ENCODE measurements at places on chromosomes 7 and 10.

DNA sequence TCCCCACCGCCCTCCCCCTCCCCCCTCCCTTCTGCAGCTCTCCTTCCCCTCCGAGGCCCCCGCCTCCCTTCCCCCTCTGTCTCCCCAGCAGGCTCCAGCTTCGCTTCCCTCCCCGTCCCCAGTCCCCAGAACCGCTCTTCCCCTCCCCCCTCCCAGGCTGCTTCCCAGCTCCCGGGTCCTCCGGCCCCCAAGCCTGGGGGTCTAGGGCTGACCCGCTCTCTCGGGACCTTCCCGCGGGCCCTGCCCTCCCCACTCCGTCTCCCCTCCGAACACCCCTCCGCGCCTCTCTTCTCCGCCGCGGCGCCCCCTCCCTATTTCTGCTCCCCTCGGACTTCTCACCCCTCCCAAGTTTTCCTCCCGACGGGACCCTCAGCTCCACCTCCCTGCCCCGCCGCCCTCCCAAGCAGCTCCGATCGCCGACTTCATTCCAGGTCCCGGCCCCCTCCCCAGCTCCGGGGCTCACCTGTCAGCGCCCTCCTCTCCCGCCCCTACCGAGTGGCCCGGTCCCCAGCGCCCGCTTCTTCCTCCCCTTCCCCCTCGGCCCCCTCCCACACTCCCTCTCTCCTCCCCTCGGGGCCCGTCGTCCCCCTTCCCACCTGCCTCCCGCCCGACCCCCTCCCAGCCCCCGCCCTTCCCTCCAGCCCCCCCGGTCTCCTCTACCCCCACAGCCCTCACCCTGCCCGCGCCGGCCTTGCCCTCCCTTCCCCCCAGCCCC, 990 bp downstream of the ZNF467 start:
- DNase-seq: no peak

GRCh38 chr10:84933402-84933801, 605.0 kb downstream of the CCSER2 start:
- DNase-seq: no peak

GRCh38 chr10:119210633-119211032, 3.3 kb downstream of the GRK5 start:
- no peak for DNase-seq

GRCh38 chr10:100744987-100745881, at the start of gene PAX2:
Gene PAX2, plus strand, starts transcription at chr10:100745582. Its CDS starts 679 bp downstream, at chr10:100746261.
- DNase-seq: no peak

- no peak for DNase-seq
Observed at GRCh38 chr10:76040830-76041220, 609.4 kb downstream of the LRMDA start.

- DNase-seq: no peak
Observed at GRCh38 chr7:836429-836828, 4.2 kb downstream of the SUN1 start.

- DNase-seq: no peak
Observed at GRCh38 chr10:44659320-44659719, 251.8 kb upstream of the TMEM72 start.

DNA sequence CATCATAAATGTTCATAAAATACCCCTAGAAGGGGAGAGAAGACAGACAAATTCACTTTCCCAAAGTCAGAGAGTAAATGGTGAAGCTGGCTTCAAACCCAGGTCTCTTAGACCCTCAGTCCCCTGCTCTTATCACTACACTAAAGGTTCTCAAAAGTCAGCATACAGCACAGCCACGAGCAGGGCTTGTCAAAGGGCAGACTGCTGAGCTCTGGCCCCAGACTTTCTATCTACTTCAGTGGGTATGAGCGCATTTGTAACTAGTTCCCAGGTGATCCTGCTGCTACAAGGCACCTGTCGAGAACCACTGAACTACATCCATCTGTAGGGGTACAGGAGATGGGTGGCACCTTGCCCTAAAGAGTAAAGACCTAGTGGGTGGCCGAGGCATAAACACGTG, 91.5 kb downstream of the SORBS1 start:
- DNase-seq: no peak

- no peak for DNase-seq
Observed at GRCh38 chr7:100066953-100067352, 14.6 kb downstream of the ZNF3 start.

DNA sequence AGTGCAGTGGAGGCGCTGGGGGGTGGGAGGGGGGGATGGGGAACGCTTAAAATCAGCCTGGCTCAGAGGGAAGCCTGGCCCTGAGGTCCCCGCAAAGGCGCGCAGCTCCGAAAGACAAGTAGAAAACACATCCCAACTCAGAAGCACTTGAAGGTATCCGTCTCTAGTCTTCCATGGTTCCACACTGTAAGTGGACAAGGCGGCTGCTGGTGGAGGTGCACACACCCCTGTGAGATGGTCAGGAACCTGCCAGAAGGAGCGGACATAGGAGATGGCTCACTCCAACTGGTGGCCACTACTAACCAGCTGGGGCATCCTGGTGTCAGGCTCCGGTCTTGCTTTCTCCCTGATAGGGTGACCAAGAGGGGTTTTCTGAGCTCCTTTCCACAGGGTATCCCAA, 41.7 kb downstream of the CTBP2 start:
- no peak for DNase-seq

DNA sequence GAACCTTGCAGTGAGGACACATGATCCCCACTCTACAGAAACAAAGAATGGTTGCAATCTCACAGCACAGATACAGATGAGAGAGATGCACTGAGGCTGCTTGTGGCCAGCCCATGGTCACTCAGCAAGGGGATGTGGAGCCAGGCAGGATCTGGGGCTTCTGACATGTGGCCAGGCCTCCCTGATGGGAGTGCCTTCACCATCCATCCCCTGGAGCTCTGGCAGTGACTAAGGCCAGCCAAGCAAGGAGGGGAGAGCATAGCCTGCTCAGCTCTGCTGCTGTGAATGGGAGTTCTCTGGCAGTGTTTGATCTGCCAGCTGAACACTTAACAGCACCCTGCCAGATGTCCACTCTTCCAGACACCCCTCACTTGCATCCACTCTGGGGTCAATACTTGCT, 19.8 kb downstream of the C10orf71 start:
- no peak for DNase-seq
